BJ (cell line): ENCODE measurements at places on chromosomes 6 and 20.

DNA sequence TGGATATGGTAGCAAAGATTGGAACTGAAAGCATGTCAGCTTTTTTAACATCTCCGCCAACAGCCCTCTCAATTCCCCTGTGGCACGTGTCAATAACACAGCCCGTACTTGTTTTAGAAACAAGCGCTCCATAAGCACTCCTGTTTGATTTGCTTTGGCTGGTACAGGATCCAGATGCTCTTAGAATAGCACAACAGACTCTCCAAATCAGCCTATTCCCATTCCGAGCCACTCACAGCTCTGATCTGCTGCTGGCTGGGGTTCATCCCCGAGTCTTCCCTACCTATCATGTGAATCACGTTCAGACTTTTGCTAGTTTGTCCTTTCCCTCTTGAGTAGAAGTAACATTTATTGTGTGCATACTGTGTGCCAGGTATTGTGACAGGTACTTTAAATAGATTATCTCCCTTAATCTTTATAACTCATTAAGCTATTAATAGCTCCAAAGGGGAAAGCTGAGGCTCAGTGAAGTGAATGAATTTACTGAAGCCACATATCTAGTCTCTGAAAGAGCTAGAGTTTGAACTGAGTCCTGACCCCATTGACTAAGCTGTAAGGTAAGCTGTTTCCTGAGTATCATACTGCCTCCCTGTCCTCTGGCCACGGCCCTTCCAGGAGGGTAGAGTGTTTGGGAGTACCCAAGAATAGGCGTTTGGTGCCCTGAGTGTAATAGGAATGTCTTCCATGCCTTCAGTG lies 46.7 kb downstream of the RALY start:
- DNase-seq = no peak

- no peak for DNase-seq
Measured at GRCh38 chr6:126017668-126018067, 31.3 kb downstream of the TRMT11 start.

DNA sequence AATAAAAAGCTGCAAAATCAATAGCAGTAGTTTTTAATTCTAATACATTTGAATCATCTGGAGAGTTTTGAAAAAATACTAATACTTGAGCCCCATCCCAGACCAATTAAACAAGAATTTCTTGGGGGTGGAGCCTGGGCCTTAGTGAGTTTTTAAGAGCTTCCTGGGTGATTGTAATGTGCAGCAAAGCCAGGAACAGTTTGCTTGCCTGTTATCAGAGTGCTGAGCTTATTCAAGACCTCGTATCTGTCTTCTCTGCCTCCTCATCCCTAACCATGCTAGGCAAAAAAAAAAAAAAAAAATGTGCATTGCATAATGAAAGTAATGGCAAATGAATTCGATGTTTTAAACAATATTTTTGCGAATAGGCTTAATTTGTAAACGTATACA lies 36.4 kb upstream of the MYB start:
- no peak for DNase-seq

DNA sequence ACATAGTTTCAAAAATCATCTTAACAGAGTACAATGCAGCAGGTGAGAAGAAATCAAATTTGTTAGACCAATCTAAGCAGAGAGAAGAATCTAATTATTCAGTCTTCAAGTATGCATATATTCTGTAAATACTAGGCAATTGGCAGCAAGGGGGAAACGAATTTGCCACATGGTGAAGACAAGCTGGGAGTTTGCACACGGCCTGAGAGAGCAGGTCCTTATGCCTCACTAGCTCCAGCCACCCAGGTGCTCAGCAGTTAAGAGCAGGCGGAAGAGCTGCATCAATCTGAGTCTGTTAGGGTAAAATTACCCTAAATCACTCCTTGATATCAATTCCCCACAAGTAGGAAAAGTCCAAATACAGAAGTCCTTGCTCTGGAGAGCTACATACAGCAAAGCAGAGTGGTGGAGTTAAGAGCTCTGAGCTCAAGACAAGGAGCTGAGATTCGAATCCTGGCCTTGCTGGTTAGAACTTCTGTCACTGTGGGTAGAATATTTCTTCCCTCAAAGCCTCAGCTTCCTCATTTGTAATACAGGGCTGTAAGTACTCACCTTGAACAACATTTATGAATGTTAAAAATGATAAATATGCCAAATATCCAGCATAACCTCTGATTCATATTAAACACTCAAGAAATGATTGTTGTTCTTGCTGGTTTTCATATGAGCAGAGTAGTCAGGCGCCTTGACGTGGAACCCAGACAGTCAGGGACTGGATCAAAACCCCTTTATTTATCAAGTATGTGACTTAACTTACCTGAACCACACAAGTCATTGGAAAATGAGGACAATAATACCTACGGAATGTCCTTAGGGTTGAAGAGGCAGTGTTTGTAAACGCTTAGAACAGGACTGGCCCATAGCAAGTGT lies 444.2 kb downstream of the CDH26 start:
- DNase-seq = no peak

DNA sequence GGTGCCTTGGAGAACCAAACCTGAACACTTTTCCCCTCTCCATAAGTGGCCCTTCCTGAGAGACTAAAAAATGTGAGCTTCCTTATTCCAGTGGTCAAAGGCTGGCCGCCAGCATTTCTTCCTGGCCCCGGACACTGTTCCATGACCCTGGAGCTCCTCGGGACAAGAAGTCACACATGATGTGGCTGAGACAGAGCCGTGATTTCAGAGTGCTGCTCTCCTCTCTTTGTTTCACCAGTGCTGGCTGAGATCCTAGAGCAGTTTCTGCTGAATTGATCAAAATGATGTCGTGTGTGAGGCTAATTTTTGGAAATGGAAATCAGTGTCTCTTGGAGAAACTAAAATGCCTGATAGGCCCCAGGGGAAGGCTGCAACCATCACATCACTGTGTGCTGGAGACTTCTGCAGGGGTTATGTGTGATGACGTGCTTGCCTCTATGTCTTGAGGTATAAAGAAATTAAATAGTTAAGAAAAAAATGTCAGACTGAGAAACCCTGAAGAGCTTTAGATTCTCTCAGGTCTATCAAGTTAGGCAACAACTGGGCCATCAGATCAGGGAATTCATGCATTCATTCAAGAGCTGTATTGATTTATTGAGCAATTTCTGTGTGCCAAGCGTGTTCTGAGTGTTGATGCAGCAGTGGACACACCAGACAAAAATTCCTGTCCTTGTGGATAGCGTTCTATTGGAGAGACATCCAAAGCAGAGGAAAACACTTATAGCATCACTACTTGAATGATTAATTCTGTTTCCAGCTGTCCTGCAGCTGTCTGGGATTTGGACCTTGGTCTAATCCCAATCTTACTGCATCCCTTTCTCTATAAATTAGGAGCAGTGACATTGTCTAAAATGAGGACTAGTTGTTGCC lies 72.7 kb upstream of the CCN6 start:
- no peak for DNase-seq

- no peak for DNase-seq
Measured at GRCh38 chr6:26241033-26241895, 123.7 kb upstream of the BTN3A2 start.

- DNase-seq = no peak
Measured at GRCh38 chr20:35472209-35472608, 16.8 kb downstream of the CEP250 start.

- no peak for DNase-seq
Measured at GRCh38 chr6:14272737-14273085, 155.1 kb downstream of the CD83 start.

GRCh38 chr6:53410508-53411258 lies 61.9 kb upstream of the ELOVL5 start:
- DNase-seq = no peak

DNA sequence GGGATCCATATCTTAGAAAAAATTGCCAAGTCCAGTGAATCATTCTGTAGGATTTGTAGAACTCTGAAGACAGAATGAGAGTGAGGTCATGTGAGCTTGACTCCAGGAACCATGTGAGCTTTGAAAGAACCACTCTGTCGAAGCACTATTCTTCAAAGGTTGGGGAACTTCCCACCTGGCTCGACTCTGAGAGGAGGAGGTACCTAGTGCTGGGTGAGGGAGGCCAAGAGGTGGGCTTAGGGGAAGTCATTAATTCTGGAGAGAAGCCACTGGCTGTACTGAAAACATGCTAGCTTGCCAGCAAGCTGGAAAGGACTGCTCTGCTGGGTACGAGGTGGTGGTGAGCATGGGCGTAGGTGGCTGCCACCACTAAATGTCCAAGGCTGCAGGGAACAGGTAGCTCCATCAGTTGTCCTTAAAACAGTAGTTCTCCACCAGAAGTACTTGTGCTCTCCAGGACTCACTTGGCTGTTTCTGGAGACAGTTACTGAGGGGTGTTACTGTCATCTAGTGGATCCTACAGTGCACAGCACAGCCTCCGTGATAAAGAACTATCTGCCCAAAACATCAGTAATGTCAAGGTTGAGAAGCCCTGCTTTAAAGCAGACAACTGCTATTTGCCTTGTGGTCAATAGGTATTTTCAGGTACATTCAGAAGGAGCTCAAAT lies 34.7 kb upstream of the SYNJ2 start:
- no peak for DNase-seq

- DNase-seq = no peak
Measured at GRCh38 chr20:6605055-6605935, 162.2 kb upstream of the BMP2 start.

DNA sequence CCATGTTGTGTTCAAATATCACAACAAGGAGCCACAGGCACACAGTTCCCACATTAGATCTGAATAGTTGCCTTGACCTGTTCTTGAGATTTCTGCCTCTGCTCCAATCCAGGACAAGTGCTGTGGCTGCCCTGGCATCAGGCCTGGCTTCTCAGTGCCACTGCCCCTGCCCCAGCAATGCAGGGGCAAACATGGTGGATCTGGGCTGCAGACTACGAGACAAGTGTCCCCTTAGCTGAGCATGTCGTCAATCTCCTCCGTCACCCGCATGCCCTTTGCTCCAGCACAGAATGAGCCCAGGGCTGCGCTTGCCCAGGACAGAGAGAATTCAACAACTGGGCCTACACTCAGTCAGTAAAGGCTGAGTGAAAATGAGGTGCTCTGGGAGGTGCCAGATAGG lies 201.6 kb downstream of the SYNDIG1 start:
- no peak for DNase-seq

DNA sequence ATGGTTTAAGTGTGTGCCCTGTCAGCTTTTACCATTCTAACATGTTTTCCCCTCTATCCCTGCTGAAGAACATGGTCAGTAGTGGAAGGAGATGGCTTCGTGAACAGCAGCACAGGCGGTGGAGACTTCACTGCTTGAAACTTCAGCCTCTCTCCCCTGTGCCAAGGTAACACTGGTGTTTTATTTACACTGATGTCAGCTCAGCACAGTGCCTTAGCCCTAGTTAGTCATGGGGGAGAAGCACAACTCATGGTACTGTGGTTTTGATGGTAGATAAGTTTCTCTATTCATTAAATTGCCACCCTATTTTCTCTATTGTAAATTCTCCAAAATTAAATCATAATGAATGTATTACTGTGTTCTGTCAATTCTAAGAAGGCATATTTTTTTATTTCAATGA lies 56.6 kb downstream of the MTHFD1L start:
- no peak for DNase-seq

DNA sequence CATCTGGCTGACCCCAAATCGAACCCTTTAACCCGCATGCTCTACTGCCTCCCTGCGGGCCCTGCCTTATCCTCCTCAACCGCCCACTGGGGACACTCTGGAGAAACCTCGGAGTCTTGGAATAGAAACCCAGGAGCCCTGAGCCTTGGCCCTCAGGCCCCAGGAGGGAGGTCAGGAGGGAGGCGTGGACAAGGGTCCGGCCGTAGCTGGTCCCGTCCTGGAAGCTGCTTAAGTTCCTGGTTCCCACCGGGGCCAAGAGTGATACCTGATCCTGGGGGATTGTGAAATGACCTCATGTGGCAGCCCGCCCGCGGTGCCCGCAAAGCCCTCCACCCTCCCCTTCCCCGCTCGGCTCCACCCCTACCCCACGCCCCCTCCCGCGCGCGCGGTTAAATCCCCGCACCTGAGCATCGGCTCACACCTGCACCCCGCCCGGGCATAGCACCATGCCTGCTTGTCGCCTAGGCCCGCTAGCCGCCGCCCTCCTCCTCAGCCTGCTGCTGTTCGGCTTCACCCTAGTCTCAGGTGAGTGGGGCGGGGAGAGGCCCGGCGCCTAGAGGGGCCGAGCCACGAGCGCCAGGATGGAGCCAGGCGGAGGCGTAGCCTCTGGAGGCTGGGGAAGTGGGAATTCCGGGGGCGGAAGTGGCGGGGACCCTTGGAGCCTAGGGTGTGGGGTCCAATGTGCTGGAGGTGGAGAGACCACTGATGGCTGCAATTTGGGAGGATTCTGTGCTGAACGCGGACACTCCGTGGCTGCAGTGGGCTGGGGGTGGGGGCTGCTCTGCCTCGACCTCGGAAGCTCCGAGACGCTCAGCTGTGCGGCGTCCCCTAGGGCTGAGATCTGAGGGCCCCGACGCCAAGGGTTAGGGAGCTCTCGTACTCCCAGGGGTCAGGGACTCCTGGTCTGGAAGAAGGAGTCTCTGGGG lies at the start of gene WFDC2:
Gene WFDC2, plus strand, starts transcription at position 418 of the 926 bp plus-strand sequence. Its CDS starts 29 bp downstream, at position 447.
- DNase-seq = no peak

DNA sequence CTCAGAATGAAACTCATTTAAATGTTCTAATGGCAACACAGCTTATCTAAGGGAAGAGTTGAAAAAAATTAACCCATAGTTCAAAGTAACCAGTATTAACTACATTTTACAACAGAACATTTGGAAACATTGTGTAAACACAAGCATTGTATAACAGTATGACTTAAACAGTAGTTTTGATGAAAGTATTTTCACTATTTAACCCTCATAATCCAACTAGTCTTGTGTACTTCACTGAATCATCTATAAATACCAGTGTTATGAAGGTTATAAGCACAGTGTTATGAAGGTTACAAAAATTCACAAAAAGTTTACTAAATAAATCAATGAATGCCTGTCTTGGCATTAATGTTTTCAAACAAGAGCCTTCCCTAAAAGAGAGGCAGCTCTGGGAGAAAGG lies 66.5 kb downstream of the REV3L start:
- no peak for DNase-seq

DNA sequence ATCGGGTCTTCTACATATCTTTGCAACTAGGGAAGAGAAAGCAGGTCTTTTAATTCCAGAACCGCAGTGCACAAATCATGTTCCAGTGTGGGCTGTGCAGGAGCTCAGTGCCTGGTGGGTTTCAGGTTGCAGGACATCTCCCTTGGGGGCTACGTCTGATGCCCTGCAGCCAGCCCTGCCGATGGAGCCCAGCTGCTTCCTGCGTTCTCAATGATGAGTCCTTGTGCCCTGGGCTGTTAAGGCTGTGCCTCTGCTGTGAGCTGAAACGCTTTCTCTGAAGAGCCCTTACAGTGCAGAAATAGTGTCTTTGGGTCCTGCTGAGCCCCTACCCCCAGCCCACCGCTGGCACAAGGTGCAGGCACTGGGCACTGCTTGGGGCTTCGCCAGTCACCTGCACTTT lies 192.9 kb downstream of the SYNDIG1 start:
- no peak for DNase-seq

DNA sequence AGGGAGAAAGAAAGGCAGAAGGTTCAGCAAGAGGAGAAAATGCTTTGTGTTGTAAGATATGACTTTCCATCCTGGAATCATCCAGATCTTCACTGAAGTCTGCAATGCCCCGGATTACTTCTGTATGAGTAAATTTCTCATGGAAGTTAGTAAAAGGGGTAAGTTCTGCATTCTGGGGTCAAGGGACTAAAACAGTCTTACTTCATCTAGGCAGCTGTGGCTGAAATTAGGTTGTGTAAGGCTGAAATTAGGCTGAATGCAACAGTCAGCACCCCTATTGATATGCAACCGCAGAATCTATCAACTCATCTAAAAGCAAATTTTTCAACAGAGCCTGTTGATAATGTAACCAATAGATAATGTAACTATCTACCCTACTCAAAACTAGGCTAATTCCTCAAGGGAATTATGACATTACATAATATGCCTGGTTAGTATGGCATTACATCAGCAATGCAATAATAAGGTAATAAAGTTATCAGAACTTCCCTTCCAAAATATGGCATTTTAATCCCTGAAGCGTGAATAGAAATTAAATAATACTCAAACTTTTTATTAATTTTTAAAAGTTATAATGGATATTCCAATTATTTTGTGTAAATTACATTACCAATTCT lies 671.7 kb upstream of the CITED2 start:
- DNase-seq = no peak
